ENCODE measurements at places on chromosomes 4 and X.

GRCh38 chrX:115268421-115268820 lies 21.1 kb upstream of the LUZP4 start:
- no peak for DNase-seq

GRCh38 chr4:19324184-19324583 lies 927.5 kb upstream of the SLIT2 start:
- no peak for DNase-seq

GRCh38 chr4:13212936-13213335 lies 271.2 kb downstream of the RAB28 start:
- no peak for DNase-seq

DNA sequence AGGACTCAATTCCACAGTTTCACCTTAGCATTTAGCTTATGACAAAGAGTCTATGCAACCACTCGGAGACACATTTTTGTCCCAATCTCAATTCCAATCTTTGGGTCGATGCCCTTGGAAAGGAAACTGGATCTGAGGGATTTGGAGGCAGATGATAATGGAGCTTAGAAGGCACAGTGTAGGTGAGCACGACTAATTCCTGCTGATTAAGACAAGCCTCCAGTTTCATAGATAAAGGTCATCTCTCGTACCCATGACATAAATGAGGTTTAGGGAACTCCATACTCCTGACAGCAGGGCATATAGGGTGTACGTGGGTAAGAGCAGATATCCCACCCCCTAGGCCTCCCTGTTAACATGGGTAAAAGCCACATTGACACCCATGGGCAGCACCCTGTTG lies 24.4 kb upstream of the ZNF718 start:
- no peak for DNase-seq

GRCh38 chrX:153438532-153438931 lies 7.3 kb downstream of the TREX2 start:
- DNase-seq = no peak

All from esophagus squamous epithelium (tissue), 5 donors.